ENCODE measurements at places on chromosomes 1 and 21.

DNA sequence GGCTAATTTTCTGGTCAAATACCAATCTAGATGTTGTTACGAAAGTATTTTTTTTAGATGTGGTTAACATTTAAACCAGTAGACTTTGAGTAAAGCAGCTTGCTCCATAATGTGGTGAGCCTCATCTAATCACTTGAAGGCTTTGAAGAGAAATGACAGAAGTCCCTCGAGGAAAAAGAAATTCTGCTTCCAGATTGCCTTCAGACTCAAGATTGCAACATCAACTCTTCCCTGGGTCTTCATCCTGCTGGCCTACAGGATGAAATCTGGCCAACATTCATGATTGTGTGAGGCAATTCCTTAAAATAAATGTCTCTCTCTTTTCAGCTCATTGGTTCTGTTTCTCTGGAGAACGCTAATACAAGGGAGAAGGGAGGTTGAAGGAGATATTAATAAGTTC is 32.5 kb upstream of the SSX2IP start:
- DNase-seq, result no peak

- peak; percentile 16 for DNase-seq
Measured at GRCh38 chr1:36366091-36366661, 19.5 kb downstream of the STK40 start.

- DNase-seq, result no peak
Measured at GRCh38 chr1:31905681-31906080, 32.5 kb downstream of the PTP4A2 start.

GRCh38 chr1:227916655-227917054 is 31.1 kb downstream of the WNT9A start:
- no peak for DNase-seq

GRCh38 chr1:215717677-215718426 is 150.7 kb downstream of the KCTD3 start:
- DNase-seq, result no peak

DNA sequence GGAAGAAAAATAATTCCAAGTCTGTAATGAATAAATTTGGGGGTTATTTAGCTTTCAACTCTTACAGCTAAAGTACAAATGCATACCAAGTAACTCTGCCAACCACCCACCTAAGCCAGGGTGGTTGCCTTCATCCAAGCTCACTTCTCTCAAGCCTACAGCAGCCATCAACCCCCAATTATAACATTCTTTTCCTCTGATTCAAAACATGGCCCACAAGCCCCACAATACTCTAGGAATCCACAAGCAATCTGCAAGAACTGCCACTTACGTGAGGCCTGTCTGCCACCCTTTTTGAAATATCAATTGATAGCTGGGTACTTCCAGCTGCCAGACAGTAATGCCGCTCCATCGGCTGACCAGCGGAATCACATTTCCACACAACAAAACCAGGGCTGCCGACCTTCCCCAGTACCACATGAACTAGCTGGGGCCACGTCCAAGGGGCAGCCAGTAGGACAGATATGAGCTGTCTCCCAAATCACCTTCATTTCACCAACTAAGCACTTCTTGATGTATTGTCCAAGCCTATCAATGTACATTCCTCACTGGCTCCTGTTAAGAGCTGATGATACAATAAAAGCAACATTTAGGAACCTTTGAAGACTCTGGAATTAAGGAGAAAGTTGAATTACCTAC is 3.2 kb downstream of the LBR start:
- no peak for DNase-seq

DNA sequence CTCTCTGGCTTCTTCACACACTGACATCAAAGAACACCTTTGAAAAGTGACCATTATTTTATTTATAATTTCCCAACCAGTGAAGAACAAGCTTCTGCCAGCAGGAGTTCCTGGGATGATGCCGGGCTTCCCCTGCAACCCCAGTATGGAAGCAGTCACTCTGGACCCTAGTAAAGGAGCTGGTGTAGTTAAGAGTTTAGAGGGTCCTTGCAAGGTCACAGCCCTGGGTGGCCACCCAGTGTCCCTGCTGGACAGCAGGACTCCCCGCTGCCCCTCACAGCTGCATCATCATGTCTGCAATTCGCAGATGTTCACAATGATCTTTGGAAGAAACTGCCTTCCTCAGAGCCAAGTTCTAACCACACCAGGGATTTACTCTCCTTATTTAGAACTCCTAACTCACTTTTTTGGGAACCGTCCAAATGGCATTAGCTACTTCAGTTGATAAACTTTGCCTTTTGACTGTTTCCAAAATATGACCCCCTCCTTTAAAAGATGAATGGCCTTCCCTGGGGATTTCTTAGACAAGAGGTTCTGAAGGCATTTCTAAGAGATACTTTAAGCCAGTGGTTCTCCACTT is 90.6 kb downstream of the HIVEP3 start:
- no peak for DNase-seq

GRCh38 chr1:168833801-168834224 is 104.8 kb upstream of the DPT start:
- peak; percentile 2 for DNase-seq

- DNase-seq, result no peak
Measured at GRCh38 chr1:23908453-23909341, 4.5 kb downstream of the CNR2 start.

- DNase-seq, result no peak
Measured at GRCh38 chr1:240737766-240738265, 125.9 kb upstream of the GREM2 start.

DNA sequence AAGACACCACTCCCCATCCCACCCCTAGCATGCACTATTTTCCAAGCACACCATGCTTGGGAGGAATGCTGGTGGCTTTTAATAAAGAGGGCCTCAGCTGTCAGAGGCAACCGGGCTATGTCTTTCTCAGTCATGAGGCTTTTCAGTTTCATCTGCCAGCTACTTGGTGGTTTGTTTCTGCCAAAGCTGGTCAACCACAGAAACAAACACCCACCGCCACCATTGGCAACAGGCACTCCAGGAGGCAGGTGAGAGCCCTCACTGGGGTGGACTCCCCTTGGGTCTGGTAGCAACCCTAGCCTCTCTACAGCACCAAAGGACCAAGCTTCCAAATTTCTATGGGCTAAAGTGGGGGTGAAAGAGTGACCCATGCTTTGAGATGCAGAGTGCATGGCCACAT is 54.3 kb upstream of the CD1D start:
- DNase-seq, result no peak

DNA sequence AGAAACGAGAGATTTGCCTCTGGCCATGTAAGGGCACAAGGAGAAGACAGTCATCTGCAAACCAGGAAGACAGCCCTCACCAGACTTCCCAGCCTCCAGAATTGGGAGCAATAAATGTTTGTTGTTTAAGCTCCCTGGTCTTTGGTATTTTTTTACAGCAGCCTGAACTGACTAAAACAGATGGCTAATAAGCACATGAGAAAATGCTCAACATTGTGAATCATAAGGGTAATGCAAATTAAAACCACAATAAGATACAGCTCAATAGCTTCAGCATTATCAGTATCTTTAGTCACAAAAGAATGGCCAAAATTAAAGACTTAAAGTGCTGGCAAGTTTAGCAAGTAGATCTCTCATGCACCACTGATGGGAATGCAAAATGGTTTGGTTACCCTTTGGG is 11.7 kb downstream of the UBE2G2 start:
- no peak for DNase-seq

GRCh38 chr1:153231785-153232184 is 14.4 kb downstream of the PRR9 start:
- DNase-seq, result no peak

GRCh38 chr1:117842408-117843170 is 86.8 kb downstream of the GDAP2 start:
- DNase-seq, result no peak

DNA sequence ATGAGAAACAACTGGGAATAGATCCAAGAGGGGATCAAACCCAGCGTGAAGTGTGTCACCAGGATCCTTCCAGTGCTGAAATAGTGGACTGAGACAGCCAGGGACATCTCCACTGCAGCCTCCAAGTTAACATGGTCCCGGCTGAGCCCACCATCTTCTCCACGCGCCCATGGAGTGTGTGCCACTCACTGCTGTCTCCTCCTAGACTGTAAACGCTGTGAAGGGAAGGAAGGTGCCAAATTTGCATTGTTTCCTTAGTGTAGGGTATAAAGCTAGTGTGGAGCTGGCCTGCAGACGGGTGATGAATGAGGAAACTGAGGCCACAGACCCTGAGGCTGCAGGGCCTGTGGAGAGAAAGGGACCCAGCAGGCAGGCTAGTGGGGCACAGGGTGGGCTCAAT is 183.6 kb downstream of the FOXD2 start:
- no peak for DNase-seq

DNA sequence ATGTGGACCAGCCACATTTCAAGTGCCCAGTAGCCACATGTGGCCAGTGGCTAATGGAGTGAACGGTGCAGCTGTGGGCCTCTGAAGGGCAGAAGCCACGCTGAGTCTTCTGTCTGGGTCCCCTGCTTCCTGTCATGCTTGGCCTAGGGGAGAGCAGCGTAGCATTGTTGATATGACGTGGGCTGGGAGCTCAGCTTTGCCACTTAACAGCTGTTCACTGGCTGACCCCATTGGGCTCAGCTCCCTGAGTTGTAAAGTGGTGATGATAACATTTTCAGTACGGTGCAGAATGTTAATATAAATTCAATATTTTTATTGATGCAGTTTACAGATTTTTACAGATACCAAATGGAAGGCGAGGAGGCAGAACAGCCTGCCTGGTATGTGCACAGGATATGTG is 4.5 kb downstream of the PODN start:
- DNase-seq, result no peak

DNA sequence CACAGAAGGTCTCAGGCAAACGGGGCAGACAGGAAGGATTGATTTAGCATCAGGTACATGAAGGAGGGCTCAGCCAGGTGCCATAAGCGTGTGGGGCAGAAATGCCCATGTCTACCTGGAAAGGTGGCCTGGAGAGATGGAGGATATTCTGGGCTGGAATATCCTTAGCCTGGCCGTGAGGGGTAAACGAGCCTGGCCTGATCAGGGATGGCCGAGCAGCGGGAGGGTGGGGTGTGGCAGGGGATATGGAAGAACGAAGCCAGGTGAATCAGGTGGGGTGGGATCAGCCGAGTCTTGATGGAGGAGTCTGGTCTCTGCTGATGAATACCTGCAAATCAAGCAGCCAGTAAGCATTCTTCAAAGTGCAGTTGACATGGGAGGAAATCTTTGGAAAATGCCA is 35.5 kb upstream of the TTC22 start:
- no peak for DNase-seq

- DNase-seq, result no peak
Measured at GRCh38 chr1:156405670-156406069, 36.7 kb downstream of the RHBG start.

DNA sequence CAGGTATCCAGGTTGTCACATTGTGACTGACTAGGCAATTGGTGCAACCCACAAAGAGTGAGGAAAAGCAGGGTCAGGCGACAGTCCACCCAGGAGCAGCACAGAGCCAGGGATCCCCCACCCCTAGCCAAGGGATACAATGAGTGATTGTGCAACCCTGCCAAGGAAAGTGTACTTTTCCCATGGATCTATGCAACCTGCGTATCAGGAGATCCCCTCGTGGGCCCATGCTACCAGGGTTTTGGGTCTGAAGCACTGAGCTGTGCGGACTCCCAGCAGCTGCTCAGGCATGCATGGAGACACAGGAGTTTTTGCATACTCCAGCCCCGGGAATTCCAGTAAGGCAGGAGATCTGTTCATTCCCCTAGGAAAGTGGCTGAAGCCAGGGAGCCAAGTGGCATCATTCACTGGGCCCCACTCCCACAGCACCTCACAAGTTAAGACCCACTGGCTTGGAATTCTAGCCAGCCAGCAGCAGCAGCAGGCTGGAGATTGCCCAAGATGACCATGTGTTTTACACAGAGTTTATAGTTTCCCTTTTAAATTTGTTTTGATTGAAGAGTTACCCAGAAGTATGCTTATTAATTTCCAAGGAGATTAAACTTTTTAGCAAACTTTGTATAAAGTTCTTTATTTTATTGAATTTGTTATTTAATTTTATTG is 136.0 kb downstream of the LTN1 start:
- no peak for DNase-seq

- DNase-seq, result no peak
Measured at GRCh38 chr1:110727246-110727645, 52.5 kb upstream of the KCNA3 start.

DNA sequence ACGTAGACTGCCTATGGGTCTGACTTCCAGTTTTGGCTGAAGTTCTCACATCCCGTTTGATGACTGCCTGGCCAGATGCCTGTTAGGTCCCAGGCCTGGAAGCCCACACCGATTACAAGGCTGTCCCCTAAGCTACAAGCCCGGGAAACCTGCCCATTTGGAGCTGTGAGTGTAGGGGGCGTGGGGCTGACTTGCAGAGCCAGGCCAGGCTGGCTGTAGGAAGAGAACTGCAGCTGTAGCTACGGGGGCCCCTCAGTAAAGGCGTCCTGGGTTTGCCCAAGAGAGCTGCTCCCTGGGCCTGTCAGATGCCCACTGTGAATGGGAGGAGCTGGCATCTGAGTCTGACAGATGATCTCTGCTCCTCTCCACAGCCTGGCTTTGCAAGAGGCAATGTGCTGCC is 199.7 kb downstream of the CAMTA1 start:
- DNase-seq, result no peak

DNA sequence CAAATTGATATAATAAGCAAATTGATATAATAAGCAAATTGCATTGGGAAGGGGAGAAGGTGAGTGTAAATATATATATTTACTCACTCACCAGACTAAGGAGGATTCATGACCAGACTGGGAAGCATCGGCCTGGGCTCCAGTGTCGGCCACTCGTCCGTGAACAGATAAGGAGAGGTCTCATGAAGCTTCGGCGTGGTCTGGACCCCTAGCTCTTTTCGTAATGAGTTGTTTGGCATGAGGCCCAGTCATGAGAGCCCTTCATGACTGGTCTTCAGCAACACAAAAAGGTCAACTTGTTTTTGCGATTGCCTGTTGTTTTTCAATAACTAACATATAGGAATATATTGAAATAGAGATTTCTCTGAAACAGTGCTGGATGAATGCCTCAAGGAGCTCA is 222.9 kb upstream of the KCNK2 start:
- no peak for DNase-seq

- DNase-seq, result no peak
Measured at GRCh38 chr1:64917907-64918306, 48.4 kb downstream of the JAK1 start.

DNA sequence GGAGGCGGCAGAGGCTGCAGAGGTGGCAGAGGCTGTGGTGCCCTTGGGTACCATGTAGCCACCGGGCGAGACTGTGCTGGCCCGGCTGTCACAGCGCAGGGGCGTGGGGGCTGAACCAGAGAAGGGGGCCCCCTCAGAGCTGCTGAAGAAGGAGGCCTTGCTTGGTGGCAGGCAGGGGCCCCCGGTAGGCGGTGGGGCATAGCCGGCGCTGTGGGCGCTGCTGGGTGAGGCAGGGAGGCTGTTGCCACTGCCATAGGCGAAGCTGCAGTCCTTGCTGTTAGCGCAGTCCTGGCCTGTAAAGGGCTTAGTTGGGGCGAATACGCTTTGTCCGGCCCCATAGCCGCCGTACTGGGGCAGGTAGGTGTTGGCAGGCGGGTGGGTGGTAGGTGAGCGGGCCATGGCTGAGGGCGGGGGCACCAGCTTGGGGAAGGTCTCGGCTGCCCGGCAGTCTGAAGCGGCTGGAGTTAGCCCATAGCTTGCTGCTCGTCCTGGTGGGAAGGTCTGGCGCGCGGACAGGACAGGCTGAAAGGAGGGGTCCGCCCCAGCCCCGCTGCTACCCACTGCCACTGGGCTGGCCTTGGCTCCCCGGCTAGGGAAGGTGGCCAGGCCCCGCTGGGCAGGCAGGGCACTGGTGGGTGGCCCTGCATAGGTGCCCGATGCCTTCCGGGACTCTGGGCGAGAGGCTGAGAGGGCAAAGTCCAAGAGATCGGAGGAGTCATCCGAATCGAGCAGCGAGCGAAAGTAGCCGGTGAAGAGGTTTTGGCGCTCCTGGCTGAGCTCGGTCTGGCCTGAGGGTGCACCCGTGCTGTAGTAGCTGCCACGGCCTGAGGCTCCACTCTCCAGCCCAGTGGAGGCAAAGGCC is 54.9 kb downstream of the AHDC1 start:
- no peak for DNase-seq
